ENCODE measurements at places on chromosomes 6 and 20. TPM values are rescaled to one million over a fixed set of nuclear protein-coding genes. Genes with fewer than 3 reads are reported as not detected.
A peak's percentile ranks its signal among the peaks of the same experiment; 100 is the strongest.

GRCh38 chr6:160420253-160420968 is 72.2 kb downstream of the SLC22A3 start:
- no peak for DNase-seq

GRCh38 chr20:3696200-3696599 is 14.4 kb upstream of the ADAM33 start:
- no peak for DNase-seq

- DNase-seq = peak; percentile 5
These were observed 35.5 kb downstream of the PYGB start for GRCh38 chr20:25283221-25283951.

LKAAEAR1 gene
- total RNA-seq = 0.73 TPM

ACTL10 gene
- total RNA-seq = 1.5 TPM

All from WTC11 (cell line).